ENCODE measurements at places on chromosomes 16 and 17.

GRCh38 chr16:28202147-28202746 is 9.5 kb downstream of the XPO6 start:
- DNase-seq: no peak

- no peak for DNase-seq
These were observed 6.2 kb upstream of the PRSS54 start for GRCh38 chr16:58301052-58301451.

GRCh38 chr17:146546-146945 is 9.2 kb downstream of the SCGB1C2 start:
- DNase-seq: no peak

GRCh38 chr17:8117980-8118768 is at the start of gene ALOXE3:
Gene ALOXE3, minus strand, starts transcription at chr17:8118514. Its CDS starts 524 bp downstream, at chr17:8117990.
- DNase-seq: no peak

GRCh38 chr16:68179855-68180254 is 56.1 kb downstream of the ESRP2 start:
- DNase-seq: no peak

GRCh38 chr16:58510776-58511628 is 4.3 kb upstream of the SETD6 start:
- no peak for DNase-seq

GRCh38 chr16:71408536-71408935 is 33.3 kb downstream of the TLE7 start:
- DNase-seq: no peak

GRCh38 chr17:49312722-49313121 is 49.3 kb downstream of the ZNF652 start:
- no peak for DNase-seq

- DNase-seq: no peak
These were observed 5.3 kb downstream of the MPP3 start for GRCh38 chr17:43827596-43827995.

DNA sequence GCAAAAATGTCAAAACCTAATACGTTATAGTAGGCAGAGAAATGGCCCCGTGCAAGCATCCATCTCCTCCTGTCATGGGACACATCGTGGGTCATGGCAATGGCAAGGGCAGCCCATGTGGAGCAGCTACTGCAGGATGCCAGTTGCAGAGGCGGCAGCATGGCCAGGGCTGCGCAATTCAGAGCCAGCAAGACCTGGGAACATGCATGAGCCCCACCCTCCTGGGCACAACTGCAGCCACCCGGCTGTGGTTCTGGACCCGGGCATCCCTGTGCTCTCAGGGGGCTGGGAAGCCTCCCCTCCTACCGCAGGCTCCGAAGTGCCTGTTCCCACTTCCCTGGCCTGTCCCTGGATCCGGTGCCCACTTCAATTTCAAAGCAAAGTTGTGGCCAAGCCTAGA is 203.6 kb downstream of the CPPED1 start:
- no peak for DNase-seq

DNA sequence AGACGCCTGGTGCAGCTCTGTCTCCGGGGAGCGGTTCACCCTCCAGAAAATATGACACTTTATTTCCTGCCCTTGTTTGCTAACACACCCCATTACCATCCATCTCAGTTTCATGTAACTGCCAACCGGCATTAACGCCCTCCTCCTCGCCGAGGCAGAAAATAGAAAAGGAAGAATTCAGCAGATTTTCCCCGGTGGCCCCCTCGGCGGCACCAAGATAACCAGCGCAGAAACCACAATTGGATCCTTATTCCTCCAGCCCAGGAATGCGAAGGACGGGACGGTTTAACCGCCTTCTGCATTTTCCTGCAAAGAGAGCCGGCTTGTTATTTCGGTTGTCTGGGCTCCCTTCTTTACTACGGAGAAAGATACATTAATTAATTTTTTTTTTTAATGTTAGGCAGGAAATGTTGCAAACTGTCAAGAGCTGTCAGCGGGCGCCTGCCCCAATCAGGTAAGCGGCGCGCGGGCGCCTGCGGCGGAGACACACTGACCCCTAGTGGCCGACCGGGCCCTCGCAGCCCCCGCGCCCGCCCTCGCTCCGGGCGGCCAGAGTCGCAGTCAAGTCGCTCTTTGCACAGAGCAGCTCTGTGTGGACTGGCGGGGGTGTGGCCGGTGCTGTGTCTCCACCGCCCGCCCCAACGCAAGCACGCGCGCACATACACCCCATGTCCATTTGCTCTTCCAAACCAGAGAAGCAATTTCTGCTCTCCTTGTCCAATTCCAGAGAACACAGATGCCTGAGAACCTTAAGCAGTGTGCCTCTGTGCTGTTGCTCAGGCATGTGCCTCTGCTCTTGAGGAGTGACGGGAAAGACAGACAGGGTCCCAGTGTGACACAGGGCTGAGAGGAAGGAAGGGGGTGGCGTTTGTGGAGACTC is 53.6 kb downstream of the C17orf67 start:
- DNase-seq: peak; percentile 89

DNA sequence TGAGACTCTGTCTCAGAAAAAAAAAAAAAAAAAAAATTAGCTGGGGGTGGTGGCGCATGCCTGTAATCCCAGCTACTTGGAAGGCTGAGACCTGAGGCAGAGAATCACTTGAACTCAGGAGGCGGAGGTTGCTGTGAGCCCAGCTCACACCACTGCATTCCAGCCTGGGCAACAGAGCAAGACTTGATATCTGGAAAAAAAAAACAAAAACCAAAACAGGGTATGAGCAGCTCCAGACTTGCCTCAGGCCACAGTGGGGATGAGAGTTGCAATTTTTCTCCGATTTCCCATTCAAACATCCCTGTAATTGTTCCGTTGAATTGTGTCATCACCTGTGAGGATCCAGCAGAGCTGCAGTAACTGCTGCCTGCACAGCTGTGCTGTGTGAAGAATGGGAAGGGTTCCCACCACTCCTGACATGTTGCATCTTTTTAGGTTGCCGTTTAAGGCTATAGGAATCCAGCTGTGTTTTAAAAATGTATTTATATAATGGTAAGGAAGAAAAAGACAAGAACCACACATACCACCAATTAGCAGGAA is 150.0 kb downstream of the VPS53 start:
- no peak for DNase-seq

DNA sequence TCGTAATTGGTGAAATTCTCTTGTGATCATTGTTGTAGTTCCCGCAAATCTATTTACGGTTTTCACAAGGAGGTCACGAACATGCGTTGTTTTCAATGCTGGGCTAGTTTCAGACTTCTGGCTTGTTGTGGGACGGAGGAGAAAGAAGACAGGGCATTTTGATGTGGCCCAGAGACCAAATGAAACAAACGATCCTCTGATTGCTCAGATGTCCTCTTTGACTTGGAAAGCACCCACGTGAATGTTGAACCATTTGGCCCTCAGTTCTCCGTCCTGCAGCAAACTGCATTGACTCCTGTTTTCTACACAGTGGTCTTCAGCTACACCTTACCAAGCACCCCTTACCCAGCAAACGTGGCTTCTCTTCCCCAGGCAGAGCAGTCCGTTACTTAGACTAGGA is 391.0 kb downstream of the WWOX start:
- no peak for DNase-seq

GRCh38 chr16:79598348-79599181 is 2.0 kb downstream of the MAF start:
- DNase-seq: peak; percentile 57

DNA sequence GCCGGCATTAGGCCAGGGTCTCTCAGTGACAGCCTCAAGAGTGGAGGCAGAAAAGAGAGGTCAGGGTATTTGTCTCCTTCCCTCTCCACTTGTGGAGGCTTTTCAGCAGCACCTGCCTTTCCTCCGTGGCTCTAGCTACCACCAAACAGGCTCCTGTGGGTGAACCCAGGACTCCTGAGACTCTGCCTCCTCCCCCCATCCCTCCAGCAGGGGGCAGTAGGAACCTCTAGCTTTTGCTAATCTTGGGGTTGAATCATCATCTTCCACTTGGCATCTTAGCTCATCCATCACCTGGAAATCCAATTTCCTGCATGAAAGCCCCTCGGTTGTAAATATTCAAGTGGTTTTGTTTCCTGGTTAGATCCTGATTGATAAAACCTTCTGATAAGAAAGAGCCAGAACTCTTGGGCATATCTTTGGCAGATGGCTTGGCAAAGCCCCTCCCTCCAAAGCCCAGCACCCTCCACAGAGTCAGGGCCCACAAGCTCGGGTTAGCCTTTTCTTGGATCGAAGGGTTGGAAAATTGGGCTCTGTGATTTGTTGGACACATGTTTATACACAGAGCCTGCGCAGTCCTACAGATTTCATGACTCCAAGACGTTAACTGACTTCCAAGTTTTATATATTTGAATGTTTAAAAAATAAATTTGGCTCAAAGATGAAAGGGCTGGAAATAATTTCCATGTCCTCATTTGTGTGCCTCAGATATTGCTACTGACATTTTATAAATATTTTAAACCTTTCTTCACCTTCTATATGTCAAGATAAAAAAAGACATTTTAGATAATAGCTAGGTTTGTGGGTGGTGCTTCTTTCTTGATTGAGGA is 322.1 kb downstream of the MAP2K4 start:
- DNase-seq: peak; percentile 24

- DNase-seq: no peak
These were observed 113.4 kb downstream of the ANKRD11 start for GRCh38 chr16:89376812-89377452.

DNA sequence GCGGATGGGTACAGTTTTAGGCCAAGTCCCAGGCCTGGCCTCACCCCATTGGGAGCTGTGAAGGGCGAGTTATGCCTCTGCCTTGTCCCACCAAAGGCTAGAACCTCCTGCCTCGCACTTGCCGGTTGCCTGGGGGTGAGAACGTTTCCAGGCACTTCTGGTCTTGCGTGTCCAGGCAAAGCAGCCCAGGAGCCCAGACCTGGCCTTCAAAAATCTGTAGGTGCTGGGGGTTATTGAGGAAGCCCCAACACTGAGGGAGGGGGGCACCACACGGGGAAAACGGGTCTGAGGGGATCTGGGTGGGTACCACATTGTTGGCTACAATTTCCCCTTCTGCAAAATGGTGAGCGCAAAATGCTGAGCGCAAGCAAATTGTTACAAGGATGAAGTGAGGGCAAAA is 12.2 kb upstream of the ATP2C2 start:
- no peak for DNase-seq

GRCh38 chr16:77739559-77739892 is 17.2 kb downstream of the NUDT7 start:
- no peak for DNase-seq

- DNase-seq: no peak
These were observed 3.0 kb upstream of the CCL2 start for GRCh38 chr17:34252095-34252443.

- DNase-seq: no peak
These were observed 131.0 kb downstream of the AATF start for GRCh38 chr17:37079735-37080134.

- DNase-seq: no peak
These were observed 190.6 kb upstream of the HS3ST3A1 start for GRCh38 chr17:13792314-13792713.

GRCh38 chr17:73482894-73483293 is 161.4 kb downstream of the SDK2 start:
- no peak for DNase-seq

GRCh38 chr16:25580041-25580440 is 111.7 kb upstream of the HS3ST4 start:
- DNase-seq: no peak

DNA sequence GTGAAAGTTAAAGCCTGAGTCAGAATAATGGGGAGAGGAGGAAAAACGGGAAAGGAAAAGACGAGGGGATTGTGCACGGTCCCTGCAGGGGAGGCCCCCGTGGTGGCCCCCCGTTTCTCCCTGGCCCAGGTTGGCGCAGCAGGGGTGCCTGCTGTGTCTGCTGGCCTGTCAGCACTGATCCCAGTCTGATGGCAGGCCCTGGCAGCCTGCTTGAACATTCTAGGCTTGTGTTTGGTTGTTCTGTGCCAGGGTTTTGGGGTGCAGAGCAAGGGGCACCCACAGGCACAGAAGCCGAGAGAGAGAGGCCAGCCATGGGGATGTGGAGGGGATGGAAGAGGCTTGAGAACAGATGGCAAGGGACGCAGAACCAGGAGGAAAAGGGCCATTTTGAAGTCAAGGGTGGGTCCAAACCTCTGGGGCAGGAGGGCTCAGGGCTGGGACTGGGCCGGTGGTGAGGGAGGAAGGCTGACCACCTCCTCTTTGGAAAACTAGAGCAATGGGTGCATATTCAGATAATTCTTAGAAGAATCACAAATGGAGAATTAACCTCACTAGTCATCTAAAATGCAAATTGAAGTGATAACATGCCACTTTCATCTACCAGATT is 35.9 kb downstream of the TBX4 start:
- DNase-seq: no peak

- DNase-seq: no peak
These were observed 4.9 kb upstream of the TMEM11 start for GRCh38 chr17:21218831-21219380.

GRCh38 chr16:49593424-49594040 is 219.9 kb downstream of the C16orf78 start:
- no peak for DNase-seq

GRCh38 chr17:75152922-75153779 is 1.2 kb downstream of the JPT1 start:
- peak; percentile 52 for DNase-seq

DNA sequence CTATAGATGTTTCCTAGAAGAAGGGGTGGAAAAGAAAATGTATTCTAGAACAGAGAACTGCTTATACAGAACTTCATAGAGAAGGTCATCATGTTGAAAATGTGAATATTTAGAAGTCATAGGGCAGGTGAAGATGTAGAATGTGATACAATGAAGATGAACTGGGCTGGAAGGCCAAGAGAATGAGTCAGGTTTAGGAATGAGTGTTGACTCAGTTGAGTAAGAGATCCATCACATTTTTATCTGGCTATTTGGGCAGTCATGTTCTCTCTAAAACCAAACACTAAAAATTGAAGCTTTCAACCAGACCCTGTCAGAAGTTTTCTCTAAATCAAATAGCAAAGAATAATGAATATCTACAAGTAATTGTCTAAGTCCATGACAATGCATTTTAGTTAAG is 660.5 kb downstream of the KCNJ2 start:
- DNase-seq: no peak

DNA sequence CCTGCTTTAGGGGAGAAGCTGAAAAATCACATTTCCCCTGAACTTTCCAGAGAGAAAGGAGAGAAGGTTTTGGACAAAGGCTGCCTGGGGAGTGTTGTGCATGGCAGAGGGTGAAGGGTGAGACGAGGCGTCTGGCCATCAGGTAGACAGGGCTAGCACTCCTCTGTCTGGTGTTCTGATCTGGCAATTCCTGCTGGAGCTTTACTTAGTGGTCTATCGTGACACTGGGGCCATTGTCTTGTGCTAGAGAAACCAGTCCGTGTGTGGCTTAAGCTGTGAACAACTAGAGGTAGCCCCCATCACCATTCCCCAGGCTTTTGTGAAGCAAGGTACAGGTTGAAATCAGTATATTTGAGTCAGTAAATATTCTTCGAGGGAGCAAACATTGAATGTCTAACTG is 8.5 kb downstream of the RHBDL3 start:
- no peak for DNase-seq
